ENCODE measurements at places on chromosomes 11 and 22.

GRCh38 chr22:26544489-26544888 lies 32.2 kb upstream of the TFIP11 start:
- DNase-seq, result no peak

DNA sequence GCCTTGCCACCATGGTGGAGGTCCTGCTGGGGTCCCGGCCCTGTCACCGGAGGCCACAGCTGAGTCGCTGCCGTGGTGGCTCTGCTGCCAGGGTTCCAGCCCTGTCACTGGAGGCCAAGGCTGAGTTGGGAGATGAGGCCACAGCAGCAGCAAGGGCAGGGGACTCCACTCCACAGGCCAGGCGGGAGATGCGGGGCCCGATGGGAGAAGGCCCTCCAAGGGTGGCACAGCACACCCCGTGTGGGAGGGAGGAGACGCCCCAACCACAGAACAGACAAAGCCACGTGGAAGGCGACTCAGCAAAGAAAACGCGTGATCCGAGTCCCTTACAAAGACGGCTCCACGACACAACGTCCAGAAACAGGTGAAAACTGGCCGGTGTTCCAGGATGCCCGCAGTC lies 159.3 kb downstream of the BRD1 start:
- no peak for DNase-seq

GRCh38 chr22:37223965-37224551 lies 11.8 kb upstream of the SSTR3 start:
- no peak for DNase-seq

DNA sequence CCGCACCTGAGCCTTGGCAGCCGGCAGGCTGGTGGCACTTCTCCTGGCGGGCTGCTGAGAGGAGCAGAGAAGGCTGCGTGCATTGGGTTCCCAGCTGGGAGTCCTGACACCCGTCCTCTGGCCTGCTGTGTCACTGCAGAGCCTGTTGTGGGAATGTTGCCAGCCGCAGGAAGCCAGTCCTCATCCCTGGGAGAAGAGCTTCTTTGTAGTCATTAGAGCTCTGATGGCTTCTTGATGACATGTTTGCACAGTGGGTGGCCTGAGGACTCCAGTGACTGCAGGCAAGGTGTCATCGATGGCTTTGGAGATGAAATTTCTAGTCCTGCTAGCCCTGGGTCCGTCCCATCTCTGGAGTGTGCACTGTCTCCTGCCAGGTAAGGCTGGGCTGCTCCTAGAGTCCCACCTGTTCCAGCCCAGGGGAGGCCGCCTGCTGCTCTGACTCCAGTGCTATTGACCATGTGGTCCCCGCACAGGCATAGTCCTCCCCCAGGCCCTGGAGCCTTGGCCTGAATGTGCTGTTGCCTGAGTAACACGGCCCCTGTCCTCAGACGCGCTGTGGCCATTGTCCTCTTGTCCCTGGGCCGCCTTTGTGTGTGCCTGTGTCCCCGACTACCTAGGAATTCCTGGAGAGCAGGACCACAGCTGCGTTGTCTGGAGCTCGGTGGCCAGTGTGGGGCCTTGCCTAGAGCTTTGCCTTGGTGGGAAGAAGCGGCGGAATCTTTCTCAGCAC lies 129.2 kb downstream of the CACNA1I start:
- DNase-seq, result peak; percentile 89

GRCh38 chr11:96213500-96213899 lies 129.5 kb downstream of the MAML2 start:
- DNase-seq, result no peak

- DNase-seq, result peak; percentile 11
These were observed 44.7 kb upstream of the RTL6 start for GRCh38 chr22:44542561-44543222.

GRCh38 chr11:116371146-116371545 lies 401.6 kb downstream of the BUD13 start:
- no peak for DNase-seq

GRCh38 chr11:1226226-1226985 lies 3.5 kb downstream of the MUC5B start:
- DNase-seq, result no peak

DNA sequence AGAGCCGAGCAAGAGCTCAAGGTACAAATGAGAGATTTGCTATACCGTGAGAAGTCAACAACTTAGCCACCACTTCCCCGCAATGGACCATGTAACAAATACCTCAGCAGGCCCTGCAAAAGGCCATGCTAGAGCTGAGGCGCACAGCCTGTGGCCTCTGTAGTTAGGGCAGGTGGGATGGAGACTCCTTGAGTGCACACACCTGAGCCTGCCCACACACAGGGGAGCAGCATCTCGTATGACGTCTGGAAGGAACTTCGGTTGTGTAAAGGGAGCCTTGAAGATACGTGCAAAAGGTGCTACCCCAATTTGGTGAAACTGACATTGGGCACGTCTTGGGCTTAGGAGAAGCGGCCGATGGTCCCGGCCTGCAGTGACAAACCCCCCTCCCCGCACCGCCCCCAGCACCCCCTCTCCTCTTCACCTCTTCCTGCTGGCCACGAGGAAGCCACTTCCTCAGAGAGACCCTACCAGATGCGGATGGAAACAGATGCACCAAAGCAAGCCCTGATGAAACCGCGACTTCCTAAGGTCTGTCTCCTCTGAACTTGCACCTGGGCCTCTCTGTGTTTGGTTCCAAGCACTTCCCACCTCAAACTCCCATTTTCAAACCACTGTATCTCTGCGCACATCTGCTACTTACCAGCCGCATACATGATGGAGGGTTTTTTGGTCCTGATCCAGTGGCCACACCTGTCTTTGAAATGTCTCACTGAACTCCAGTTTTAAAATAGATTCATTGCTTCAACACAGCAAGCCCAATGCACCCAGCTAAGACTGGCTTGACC lies 10.6 kb downstream of the CDPF1 start:
- DNase-seq, result no peak

- no peak for DNase-seq
These were observed 19.5 kb upstream of the SIK3 start for GRCh38 chr11:117117681-117118080.

GRCh38 chr11:77501758-77502157 lies 27.9 kb upstream of the PAK1 start:
- DNase-seq, result no peak

DNA sequence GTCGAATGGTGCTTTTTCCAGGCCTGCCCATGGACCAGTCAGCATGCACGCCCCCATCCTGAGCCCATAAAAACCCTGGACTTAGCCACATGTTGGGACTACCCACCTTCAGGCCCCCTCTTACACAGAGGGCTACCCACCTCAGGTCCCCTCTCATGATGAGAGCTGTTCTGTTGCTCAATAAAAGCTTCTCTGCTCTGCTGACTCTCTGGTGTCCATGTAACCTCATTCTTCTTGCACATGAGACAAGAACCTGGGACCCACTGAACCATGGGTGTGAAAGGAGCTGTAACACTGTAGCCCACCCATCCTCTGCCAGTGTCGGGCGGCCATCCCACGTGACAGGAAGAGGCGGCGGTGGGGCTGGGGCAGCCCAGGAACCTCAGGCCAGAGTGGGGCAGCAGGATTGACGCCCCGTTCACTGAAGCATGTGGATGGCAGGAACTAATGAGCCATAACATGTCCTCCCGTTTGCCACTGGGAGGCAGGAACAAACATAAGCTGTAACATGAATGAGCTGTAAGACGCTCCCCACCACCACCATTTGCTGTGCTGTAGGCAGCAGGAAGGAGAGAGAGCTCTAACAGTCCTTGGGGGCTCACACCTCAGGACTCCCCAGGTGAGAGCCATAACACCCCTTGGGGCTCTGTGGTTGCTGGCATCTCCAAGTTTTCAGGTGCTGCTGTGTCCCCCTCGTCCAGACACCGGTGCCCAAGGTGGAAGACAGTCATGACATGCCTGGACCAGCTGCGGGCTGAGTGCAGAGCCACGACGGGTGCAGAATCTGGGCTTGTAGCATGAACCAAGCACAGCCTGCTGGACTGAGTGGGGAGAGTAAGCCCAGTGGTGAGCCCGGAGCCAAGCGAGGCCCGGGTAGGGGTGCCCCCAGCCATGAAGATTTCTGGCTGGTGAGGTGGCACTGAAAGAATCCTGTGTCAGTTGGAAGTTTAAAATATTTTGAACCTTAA lies 69.4 kb downstream of the MCHR1 start:
- no peak for DNase-seq

DNA sequence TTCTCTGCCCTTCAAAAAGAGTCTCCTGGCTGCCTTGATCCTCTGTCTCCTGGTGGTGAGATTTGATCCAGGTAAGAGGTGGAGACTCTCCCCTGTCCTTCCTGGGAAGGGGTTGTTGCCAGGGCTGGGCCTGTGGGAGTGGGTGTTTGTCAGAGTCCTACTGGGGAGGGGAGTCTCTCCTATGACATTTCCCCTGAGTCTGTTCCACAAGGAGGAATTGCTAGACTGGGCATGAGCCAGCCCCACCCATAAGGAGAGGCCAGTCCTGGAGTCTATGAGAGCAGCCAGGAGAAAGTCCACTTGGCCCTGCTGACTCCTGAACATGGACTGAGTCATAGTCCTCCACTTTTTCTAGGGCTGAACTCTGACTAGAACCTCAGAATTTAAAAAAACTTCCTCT lies 7.4 kb downstream of the PEX26 start:
- no peak for DNase-seq

DNA sequence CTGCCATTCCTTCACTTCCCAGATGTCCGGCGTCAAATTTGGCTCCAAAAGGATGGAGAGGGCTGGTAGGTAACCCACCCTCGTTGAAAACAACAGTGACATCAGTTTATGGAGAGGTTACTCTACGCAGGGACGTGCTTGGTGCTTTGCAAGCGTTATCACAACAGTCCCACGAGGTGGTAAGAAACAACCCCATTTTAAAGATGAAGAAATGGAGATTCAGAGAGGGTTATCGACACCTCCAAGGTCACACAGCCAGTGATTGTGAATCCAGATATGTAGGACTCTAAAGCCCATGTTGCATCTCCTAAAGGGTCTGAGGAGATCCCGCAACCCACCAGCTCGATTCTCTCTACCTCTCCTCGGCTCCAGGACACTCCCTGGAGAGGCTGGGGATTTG lies 773 bp downstream of the MIAT start:
- DNase-seq, result peak; percentile 60

DNA sequence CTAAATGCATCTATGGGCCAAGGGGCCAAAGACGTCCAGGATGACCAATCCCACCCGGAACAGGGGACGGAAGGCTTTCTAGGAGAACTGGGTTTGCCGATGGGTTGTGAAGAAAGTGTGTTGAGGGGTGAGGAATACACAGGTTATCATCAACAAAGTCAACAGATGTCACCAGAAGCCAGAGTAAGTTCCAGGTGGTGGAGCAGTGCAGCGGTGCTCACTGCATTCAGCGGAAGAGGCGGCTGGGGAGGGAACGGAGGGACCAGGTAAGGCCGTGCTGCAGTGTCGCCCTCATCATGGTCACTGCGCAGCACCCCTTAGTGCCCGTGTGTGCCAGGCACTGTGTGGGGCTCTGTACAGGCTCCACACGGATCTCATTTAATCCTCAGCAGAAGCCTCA lies 176.0 kb downstream of the EFCAB6 start:
- DNase-seq, result no peak

All from DMS53 (cell line).